M059J (cell line): ENCODE measurements at places on chromosomes 3 and 15. TPM values are rescaled to one million over a fixed set of nuclear protein-coding genes. Genes with fewer than 3 reads are reported as not detected.

GRCh38 chr3:156728267-156728985 is 54.0 kb downstream of the TIPARP start:
- peak; percentile 84 for DNase-seq

DNA sequence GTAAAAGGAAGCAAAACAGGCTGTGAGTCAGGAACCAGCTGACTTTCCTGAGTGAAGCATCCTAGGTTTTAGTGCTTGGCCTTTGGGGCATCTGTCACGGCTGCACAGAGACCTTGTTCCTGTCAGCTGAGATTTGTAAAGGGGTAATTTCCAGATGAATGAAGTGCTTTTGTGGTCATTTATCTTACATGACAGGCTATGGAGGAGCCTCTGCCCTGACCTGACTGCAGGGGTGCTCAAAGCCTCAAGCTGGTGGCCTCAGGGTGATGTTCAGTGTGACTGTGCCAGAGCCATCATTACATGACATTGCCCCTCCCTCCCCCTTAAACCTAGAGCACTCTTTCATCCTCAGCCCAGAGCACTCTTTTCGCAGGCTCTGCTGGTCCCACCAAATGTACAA is 132.5 kb downstream of the ARNT2 start:
- DNase-seq = peak; percentile 8

DNA sequence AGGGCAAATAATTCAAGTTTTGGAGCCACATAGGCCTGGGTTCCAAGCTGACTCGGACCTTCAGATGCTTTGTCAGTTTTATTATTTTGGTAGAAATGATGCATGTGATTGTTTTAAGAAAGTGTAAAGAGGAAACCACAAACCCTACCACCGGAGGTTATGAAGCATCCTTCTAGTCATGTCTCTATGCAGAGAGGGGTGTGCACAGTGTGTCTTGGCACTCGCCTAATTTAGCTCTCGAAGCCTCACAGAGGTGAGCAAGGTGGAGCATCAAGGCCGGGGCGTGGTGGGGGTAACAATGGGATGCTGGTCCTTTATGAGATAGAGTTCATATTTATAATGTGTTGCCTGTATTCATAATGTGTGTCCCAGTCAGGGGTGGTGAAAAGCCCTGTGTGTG is 63.7 kb upstream of the SMAD6 start:
- DNase-seq = no peak

GRCh38 chr3:4888913-4889846 is 90.1 kb upstream of the BHLHE40 start:
- peak; percentile 35 for DNase-seq

- DNase-seq = peak; percentile 62
Measured at GRCh38 chr3:104556372-104557078, 810.2 kb upstream of the ALCAM start.

GRCh38 chr3:73029321-73029796 is 32.1 kb upstream of the EBLN2 start:
- peak; percentile 76 for DNase-seq

- no peak for DNase-seq
Measured at GRCh38 chr15:96409215-96410138, 79.0 kb downstream of the NR2F2 start.

DNA sequence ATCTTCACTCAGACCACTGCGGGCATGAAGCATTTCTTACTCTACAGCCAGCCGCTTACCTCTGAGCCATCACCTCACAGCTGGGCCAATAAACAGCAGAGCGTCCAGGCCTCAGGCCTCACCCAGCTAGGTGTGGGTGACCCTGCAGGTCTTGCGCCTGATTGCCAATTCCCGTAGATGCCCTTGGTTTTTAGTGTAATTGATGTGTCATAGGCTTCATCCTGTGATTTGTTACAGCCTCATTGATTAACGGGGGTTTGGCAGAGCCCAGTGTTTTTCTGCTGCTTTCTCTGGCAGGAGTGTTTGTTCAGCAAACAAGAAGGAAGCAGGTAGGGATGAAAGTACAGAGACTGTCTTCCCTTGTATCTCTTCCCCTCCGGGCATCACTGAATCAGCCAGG is 49.6 kb upstream of the BNIP2 start:
- DNase-seq = no peak

The CHRNA7 gene
- 1.8 and 2.0 TPM in 2 replicates for total RNA-seq

The ROBO2 gene
- total RNA-seq = not detected in 2 replicates

The SH3GL3 gene
- 0.27 TPM in 1 of 2 replicates, not detected in the other for total RNA-seq

The DPP8 gene
- 16.4 and 29.2 TPM in 2 replicates for total RNA-seq

The TIGIT gene
- not detected in 2 replicates for total RNA-seq

The PATL2 gene
- 2.0 and 2.6 TPM in 2 replicates for total RNA-seq
